Stimulated activated effector memory CD8-positive, alpha-beta T cell treated with anti-CD3 and anti-CD28 coated beads, Interleukin-12 subunit alpha, Interleukin-12 subunit beta, amount 100 ng/mL, for 72 hours (primary cell): ENCODE measurements at places on chromosomes 6 and 20.
A peak's percentile ranks its signal among the peaks of the same experiment; 100 is the strongest.

DNA sequence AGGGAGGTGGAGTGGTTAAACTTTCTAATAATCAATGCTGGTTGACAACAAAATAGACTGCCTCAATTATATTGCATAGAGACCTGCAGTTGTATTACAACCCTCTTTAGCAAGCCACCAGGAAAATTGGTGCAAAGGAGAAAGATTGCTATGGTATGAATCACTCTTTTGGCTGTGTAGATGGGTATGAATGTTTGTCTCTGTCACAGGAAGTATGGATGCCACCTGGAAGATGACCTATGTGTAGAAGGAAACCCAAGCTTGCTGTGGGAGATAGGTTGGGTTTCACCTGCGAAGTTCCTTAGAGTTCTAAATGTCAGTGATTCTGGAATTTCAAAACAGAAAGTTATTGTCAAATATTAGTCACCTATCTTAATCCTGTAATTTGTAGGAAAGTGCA, 134.6 kb downstream of the SOBP start:
- DNase-seq = no peak

- peak; percentile 30 for DNase-seq
Measured at GRCh38 chr6:27866357-27867050, 45.7 kb downstream of the OR2B2 start.

GRCh38 chr20:38275815-38276550, 15.4 kb upstream of the KIAA1755 start:
- DNase-seq = no peak

- no peak for DNase-seq
Measured at GRCh38 chr6:167787896-167788562, 38.7 kb upstream of the AFDN start.

DNA sequence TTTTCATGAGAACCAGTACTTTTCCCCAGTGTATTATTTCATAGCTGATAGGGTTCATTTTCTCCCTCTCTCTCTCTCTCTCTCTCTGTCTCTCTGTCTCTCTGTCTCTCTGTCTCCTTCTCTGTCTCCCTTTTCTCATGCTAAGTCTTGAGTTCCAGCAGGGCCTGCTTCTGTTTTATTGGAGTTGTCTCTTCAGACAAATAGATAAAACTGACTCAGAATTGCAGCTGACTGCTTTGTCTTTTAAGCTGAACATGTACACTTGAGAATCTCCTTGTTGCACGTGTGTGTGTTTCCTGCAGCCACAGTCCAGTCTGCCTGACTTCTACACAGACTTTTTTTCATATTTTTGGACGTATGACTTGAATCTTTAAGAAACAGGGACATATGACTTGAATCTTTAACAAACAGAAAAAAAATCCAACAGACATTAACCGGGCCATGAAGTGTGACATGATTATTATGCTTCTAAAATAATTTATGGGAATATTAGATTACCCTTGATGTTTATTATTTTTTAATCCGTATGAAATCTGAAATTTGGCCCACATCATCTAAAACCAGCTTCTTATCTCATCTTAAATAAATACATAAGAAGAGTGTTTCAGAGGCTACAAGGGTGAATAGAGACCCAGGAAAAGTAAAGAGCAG, 71.5 kb downstream of the JAG1 start:
- no peak for DNase-seq
